ENCODE measurements at places on chromosomes 2 and 18.
A peak's percentile ranks its signal among the peaks of the same experiment; 100 is the strongest.

- DNase-seq = no peak
Measured at GRCh38 chr18:3912705-3913104, 462.7 kb downstream of the TGIF1 start.

DNA sequence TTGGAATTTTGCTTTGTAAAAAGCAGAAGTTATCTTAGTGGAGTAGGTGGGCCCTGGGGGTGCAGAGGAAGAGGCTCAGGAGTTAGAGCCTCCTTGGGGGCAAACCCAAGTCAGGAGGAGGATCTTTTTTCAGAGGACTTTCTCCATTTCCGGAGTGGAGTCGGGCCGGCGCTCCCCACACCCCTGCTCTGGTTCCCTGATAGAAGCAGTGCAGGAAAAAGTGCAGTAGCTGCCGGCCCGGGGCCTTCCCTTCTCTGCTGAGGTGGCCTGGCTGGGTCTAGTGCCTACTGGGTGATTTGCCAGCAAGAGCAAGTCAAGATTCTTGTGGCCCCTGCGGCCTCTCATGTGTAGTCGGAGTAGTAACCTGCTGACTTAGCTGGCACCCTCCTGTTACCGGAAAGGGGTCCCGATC is 124.2 kb upstream of the HS6ST1 start:
- no peak for DNase-seq

DNA sequence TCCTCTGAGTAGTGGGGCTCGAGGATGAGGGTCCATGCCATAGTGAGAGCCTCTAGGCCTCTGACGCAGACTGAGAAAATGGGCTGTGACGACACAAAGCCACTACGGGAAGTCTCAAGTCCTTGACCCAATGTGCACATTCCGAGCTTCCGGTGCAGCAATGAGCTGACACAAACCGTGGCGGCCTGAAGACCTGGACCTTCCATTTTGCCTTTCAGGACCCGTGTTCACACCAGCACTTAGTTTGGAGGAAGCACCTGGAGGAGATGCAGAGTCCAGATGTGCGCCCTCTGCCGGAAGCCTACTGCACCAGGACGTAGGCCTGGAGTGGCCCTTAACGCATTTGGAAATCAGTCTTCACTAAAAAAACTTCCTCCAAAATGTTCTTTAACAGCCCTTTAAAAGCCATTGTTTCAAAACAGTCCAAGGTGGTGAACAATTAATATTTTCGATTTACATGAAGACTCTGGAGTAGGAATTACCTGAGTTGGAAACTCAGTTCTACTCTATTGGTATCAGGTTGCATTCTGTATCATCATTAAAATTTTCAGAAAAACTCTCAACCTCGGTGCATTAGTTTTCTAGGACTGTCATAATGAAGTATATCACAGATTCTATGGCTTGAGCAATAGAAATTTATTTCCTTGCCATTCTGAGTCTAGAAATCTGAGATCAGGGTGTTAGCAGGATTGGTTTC is 33.9 kb downstream of the BMP10 start:
- no peak for DNase-seq

- no peak for DNase-seq
Measured at GRCh38 chr18:662197-662596, 4.7 kb downstream of the TYMS start.

DNA sequence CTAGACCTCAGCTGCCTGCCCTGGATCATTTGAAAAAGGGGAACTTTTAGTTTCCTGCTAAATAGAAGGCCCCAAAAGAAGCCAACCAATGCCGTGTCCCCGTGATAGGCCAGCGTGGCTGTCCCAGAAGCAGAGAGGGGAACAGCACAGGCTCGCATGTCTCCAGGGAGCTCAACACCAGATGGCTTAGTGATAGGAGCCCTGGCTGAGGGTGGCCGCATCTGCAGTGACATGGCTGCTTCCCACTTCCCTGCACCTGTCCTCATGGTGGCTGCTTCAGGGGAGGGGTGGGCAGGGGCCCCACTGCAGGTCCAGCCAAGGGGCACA is 79.6 kb downstream of the MBP start:
- no peak for DNase-seq

DNA sequence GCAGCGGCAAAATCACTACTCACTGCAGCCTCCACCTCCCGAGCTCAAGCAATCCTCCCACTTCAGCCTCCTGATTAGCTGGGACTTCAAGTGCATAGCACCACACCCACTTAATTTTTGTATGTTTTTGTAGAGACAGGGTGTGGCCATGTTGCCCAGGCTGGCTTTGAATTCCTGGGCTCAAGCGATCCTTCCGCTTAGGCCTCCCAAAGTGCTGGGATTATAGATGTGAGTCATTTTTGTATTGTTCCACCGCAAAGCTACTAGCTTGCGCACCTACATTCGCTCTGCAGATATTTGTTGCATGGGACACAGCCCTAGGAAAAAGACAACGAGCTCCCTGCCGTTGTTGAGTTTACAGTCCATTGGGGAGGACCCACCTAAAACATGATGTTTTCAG is 173.5 kb upstream of the AGAP1 start:
- no peak for DNase-seq

GRCh38 chr2:119760956-119761275 is 1.2 kb downstream of the PTPN4 start:
- peak; percentile 24 for DNase-seq

DNA sequence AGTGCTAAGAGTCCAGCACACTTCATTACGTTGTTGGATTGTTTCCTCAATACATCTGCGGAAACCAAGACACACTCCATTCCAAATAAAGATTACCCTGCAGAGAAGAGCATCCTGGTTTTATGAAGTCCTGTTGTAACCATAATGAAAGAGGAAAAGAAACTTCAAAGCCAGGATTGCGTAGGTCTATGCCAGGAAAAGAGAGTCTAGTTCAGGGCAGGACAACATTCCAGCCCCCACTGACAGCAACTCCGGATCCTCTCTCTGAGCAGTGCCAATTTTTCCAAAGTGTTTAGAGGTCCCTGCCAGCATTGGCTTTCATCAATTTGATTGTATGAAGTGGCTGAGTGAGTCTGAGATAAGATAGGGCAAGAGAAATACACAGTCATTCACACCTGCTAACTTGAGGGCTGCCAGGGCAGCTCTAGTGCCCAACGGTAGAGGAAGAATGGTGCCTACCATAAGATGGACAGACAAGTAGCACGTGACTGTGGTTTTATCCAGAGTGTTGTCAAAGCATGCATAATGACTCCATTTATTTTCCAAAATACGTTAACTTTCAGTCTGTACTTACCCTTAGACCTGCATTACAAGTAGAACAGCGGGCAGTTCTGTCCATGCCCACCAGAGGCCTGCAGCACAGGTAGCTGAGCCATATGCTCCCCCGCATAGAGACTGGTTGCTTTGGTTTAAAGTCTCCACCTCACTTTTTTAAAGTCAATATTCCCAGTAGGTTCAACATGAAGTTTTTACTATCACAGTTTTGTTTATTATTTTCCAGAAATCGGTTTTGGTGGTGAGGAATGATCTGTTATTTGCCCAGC is 23.7 kb downstream of the PIEZO2 start:
- DNase-seq = no peak

- DNase-seq = peak; percentile 77
Measured at GRCh38 chr2:31318361-31319336, 84.7 kb downstream of the EHD3 start.

GRCh38 chr2:237190966-237191713 is 105.5 kb downstream of the COPS8 start:
- no peak for DNase-seq

GRCh38 chr2:30190637-30191036 is 40.7 kb upstream of the LBH start:
- DNase-seq = no peak

GRCh38 chr2:140063356-140063755 is 1283.2 kb upstream of the NXPH2 start:
- no peak for DNase-seq

- peak; percentile 13 for DNase-seq
Measured at GRCh38 chr2:212723226-212723625, 184.6 kb upstream of the ERBB4 start.

- no peak for DNase-seq
Measured at GRCh38 chr2:173881886-173882285, 83.3 kb downstream of the SP3 start.

- DNase-seq = no peak
Measured at GRCh38 chr2:45799679-45800381, 148.4 kb downstream of the PRKCE start.

DNA sequence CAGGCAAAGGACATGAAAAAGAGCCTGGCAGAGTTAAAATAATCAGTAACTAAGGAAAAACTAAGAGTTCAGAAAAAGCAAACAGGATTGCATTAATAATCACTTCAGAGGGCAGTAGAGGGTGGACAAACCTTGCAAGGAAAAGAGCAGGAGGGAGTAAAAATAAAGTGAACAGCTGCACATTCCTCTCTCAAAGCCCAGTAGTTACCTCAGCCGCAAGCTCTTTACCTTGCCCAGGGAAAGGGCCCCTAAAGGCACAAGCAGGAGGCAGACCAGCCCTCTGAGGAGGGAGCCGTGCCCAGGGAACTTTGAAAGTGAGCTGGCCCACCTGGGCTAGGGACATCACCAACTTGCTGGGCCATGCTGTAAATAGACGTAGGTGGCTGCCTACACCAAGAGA is 196.9 kb downstream of the C1D start:
- DNase-seq = no peak

- peak; percentile 69 for DNase-seq
Measured at GRCh38 chr18:75211002-75211621, 515 bp downstream of the TSHZ1 start.

- DNase-seq = no peak
Measured at GRCh38 chr2:187379869-187380268, 68.2 kb downstream of the CALCRL start.

- peak; percentile 63 for DNase-seq
Measured at GRCh38 chr2:17373741-17374140, 144.5 kb downstream of the RAD51AP2 start.

DNA sequence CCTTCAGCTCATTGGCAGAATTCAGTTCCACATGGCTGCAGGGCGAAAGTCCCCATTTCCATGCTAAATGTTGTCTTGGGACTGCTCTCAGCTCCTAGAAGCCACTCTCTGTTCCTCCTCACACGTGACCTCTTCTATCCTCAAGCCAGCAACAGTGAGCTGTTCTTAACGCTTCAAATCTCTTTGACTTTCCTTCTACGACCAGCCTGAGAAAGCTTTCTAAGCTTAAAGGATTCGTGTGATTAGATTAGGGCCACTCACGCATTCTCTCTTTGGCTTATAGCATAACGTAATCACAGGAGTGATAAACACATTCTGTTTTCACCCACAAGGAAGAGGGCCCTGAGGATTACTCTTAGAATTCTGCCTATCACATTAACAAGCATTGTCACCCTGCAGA is 29.8 kb upstream of the LAMA1 start:
- DNase-seq = no peak

DNA sequence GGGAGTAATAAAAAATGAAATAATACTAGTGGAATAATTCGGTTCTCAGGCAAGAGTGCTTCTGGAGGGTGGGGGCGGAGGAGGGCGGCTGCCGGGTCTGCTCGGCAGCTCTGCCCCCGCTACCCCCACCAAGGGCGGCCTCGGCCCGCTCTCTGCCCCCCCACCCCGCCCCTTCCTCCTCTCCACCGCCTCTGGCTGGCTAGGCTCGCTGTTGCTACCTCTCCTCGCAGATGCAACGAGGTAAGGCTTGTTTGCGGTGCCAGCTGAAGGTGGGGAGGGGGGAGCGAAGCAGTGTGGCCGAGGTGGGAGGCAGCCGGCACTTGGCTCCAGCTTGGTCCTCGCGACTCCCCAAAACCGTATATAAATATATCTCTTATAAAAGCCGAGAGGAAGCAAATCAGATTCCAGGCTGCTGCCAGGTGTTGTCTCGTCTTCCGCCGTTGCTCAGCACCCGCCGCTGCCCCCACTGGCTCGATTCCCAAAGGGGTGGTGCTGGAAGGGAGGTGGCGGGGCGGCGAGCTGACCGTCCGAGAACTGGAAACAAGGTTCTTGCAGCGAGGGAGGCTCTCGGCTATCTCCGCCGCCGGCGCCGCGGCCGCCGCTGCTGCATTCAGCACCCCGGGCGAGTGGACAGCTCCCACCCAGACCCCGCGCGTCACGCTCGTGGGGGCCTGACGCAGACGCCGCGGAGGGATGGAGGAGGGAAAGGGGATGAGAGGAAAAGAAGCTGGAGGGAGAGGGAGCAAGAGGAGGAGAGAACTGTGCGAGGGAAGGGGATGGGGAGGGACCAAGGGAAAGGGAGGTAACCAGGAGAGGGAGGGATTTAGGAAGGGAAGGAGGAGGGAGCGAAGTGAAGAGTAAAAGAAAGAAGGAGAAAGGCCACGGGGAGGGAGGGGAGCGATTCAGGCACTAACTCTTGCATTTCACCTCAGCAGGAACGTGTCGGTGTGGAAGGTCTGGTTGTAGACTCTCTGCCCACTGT is at the start of gene MARCHF4:
Gene MARCHF4 (minus strand): TSS at position 763 of the 982 bp plus-strand sequence. CDS start 2,223 bp downstream, outside the sequence.
- peak; percentile 93 for DNase-seq

GRCh38 chr18:75723521-75724340 is 296.2 kb upstream of the SMIM21 start:
- DNase-seq = no peak

DNA sequence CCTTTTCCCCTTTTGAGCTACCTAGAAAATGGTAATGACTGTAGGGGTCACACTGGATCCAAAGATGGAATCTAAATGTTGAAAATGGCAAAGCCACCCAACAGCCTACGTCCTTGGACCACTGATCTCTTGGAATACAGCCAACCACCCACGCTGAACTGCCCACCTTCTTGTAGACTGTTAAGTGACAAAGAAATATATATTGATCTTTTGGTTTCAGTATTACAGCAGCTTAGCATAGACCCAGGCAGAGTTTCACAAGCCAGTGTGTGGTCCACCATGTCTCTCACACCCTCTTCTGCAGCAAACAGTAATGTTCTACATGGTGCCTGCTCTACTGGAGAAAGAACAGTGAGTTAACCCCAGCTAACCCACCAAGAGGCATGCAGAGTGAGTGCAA is 20.2 kb downstream of the CACNB4 start:
- DNase-seq = no peak

GRCh38 chr2:185475914-185476313 is 262.7 kb upstream of the FSIP2 start:
- DNase-seq = no peak

GRCh38 chr2:241083091-241083415 is 19.0 kb downstream of the MTERF4 start:
- no peak for DNase-seq

- DNase-seq = no peak
Measured at GRCh38 chr2:128233790-128234395, 84.8 kb downstream of the HS6ST1 start.

DNA sequence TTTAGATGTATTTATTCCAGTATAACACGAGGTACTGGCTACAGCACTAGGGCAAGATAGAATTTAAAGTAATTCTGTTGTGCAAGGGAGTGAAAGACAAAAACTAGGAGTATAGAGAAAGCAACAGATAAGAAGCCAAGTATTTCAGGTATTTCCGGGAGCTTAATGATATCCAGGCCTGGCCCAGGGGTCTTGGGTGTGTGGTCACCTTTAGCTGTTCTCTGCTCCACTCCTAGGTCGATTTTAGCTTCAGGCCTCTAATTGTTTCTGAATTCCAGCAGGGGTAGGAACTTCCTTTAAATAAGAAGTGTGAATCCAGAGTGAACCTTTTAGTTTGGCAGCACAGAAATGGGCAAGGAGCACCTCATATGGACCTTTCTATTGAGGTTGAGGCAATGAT is 342.3 kb upstream of the MYT1L start:
- no peak for DNase-seq

DNA sequence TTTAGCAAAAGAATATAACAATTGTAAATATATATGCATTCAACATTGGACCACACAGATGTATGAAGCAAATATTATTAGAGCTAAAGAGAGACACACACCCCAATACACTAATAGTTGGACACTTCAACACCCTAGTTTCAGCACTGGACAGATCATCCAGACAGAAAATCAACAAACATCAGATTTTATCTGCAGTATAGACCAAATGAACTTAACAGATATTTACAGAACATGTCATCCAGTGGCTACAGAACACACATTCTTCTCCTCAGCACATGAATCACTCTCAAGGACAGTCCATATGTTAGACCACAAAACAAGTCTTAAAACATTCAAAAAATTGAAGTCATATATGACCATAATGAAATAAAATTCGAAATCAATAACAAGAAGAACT is 22.1 kb upstream of the EVA1A start:
- DNase-seq = no peak

All from GM03348 (cell line).